Amniotic epithelial cell (primary cell): ENCODE measurements at places on chromosomes 7 and 10.

GRCh38 chr7:96182424-96183158 is 139.3 kb downstream of the SLC25A13 start:
- no peak for DNase-seq

- no peak for DNase-seq
Measured at GRCh38 chr7:30617359-30617758, 22.7 kb downstream of the GARS1 start.

DNA sequence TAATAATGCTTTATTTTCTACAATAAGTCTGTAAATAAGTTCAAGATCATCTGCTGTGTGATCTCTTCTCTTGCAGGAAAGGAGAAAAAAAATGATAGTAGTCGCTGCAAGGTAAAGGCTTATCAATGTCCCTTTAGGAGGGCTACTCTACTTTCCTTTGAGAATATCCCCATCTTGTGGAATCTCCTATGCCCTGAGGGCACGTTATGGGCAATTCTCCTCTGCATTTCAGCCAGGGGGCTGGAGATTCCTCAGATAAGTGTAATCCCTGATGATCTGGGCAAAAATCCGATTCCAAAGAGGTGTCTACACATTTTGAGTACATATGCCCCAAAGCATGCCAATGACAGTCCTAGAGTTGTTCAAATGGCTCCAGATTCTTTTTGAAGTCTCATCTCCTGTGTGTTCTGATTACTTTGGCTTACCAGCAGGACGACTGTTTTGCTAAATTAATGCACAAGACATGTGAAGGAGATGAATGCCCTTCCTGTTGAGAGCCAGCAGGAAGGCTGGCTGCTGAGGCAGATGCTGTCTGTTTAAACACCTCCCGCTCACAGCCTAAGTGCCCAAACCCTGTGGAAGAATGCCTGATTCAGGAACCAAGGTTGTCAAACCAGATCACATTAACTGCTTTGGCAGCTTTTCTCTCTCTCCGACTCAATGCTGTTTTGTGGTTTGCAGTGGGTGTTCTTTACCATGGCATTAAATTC is 171.2 kb upstream of the COL1A2 start:
- DNase-seq: peak; percentile 63

GRCh38 chr7:23514755-23515154 is 17.0 kb downstream of the TRA2A start:
- no peak for DNase-seq

GRCh38 chr7:137371616-137372015 is 28.1 kb upstream of the PTN start:
- no peak for DNase-seq

DNA sequence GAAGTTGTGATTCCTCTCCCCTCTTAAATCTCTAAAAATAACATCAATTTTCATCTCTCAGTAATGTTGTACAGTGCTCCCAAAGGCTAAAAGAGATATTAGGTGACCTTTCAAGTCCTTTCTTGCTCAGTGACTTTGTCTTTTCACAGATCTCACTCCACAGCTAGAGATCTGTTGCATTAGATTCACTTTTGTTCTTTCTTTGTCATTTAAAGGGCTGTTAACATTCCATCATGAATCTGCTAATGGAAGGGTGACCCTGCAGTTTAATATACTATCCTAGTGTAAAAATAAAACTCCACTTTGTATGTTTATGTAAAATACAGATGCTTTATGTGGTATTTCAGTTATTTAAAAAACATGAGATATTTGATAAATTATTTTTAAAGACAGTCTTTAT is 30.5 kb downstream of the GNAI1 start:
- no peak for DNase-seq

- DNase-seq: peak; percentile 90
Measured at GRCh38 chr7:41097501-41097900, 605.4 kb downstream of the INHBA start.

DNA sequence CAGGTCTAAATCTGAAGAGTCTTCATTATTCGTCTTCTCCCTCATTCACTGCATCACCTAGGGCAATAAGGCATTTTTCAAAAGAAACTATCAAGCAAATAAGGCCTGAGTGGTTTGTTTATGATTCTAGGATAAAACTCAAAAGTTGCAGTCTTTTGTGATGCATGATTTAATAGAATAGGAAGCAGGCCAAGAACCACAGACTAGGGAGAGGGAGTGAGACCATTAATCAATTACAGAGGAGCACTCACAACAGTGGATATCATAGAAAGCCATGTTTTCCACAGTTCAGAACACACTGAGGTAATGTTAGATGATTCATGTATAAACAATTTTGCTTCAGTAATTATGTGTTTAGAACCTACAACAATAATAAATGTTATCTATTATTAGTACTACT is 87.8 kb upstream of the LRRTM3 start:
- peak; percentile 96 for DNase-seq

DNA sequence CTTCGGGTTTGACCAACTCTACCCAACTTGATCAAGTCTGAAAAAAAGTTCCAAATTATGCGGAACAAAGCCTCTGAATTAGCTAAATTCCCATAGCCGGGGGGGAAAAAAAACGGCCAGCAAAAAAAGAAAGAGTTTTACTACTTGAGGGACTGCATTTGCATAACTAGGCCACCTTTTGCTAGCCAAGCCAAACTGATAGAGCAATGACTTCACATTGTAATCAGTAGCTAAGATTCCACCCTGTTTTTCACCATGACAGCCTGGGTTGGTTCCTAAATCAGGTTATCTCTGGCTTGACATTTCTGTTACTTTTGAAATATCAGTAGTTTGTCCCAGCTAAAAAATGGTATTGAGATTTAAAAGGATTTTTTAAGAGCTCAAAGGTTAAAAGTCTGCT is 31.4 kb upstream of the CREB3L2 start:
- DNase-seq: peak; percentile 2

GRCh38 chr10:8049045-8049864 is 5.2 kb upstream of the GATA3 start:
- no peak for DNase-seq

GRCh38 chr10:71770255-71770654 is 3.1 kb downstream of the VSIR start:
- DNase-seq: peak; percentile 85

DNA sequence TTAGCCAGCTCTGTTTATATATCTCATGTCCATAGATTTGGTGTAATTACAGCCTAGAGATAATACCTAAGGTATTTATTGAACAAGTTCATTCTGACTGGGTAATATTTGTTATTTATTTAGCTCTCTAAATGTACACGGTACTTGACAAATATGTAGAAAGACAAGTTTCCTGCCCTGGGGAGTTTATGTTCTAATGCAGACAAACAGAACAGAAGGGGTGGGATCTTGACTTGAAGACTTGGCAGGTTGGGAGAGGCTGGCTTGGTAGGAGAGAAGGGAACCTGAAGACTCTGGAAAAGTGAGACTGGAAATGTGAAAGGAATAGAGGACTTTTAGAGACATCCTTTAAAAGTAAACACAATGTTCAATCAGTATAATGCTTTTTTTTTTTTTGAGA is 97.7 kb upstream of the CDK6 start:
- DNase-seq: no peak

GRCh38 chr7:141157138-141157765 is 83.4 kb downstream of the TMEM178B start:
- DNase-seq: no peak

GRCh38 chr10:122421054-122421625 is 33.3 kb upstream of the ARMS2 start:
- no peak for DNase-seq

DNA sequence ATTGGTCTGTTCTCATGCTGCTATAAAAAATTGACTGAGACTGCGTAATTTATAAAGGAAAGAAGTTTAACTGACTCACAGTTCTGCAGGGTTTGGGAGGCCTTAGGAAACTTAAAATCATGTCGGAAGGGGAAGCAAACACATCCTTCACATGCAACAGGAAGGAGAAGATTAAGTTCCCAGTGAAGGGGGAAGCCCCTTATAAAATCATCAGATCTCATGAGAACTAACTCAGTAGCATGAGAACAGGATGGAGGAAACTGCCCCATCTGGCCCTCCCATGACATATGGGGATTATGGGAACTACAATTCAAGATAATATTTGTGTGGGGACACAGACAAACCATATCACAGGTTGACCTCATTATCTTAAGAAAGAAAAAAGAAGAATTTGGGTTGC is 134.5 kb downstream of the PPP1R3A start:
- DNase-seq: no peak

DNA sequence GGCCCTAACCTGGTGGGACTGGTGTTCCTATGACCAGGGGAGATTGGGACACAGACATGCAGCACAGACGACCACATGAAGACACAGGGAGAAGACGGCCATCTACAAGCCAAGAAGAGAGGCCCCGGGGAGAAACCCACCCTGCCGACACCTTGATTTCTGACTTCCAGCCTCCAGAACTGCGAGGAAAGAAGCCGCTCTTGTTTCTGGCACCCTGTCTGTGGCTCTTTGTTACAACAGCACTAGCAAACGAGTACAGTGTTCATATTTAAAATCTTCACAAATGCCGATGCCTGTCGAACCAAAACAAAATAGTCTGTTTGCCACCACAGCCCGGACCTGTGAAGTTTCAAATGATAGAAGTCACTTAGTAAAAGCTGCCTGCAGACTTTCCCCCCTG is 132.3 kb downstream of the ACTR3B start:
- DNase-seq: no peak

DNA sequence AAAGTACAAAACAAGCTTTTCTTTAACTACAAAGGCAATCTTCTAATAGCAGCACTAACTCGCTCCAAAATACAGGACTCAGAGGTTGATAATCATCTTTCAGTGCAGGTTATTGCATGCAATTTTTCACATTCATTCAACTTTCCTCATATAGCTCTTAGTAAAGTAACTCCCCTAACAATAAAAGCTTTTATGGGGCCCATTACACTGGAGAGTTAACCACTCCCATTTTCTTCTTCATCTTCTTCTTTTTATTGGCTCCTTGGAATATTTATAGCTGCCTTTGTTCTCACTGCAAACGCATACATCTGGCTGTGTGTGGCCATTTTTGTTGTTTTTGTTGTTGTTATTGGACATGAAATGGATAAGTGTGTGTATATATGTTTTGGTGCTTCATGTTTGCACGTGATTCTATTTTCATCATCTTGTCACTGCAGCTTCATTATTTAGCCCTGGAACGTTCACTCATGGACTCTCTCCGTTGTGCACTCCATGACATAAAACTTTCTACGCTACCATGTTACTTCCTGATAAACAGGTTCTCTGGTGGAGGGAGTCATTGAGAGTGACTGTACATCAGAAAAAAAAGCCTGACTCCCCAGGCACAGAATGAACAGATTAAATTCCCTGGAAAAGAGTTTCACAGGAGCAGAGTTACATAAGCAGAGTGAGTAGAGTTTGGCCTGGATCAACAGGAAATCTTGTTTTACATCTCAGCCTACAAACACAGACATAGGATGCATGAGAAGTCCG is 236.4 kb upstream of the SP4 start:
- no peak for DNase-seq

GRCh38 chr7:5231116-5231515 is 41.1 kb downstream of the WIPI2 start:
- DNase-seq: no peak

- DNase-seq: no peak
Measured at GRCh38 chr10:53534428-53534827, 761.8 kb upstream of the MBL2 start.

- peak; percentile 20 for DNase-seq
Measured at GRCh38 chr10:29479081-29479925, 155.5 kb downstream of the SVIL start.

DNA sequence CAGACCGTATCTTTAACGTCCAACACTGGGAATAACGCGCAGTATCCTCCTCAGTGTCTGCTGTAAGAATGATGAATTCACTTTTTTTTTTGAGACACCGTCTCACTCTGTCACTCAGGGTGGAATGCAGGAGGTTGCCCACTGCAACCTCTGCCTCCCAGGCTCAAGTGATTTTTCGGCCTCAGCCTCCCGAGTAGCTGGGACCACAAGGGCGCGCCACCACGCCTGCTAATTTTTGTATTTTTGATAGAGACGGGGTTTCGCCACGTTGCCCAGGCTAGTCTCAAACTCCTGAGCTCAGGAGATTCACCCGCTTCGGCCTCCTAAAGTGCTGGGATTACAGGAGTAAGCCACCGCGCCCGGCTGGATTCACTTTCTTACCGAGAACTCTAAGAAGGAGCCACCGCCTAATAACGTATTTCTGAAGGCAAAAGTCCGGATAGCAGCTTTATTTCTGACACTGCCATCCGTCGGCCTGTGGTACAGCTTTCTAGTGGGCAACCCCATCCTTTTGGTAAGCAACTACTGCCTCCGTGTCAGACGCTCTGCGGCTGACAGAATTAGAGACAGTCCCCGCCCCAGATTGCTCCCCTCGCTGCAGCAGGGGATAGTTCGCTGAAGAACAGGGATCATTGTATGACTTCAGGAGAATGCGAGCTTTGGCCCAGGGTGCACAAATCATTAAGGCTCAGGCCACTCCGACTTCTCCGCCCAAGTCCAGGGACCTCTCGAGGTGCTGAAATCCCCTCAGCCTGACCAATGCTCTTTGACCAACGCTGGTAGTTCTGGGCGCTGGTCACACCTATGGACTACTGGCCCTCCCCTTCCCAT is 662 bp downstream of the POLR3A start:
- DNase-seq: peak; percentile 60

- no peak for DNase-seq
Measured at GRCh38 chr10:77630507-77630848, 7.1 kb downstream of the KCNMA1 start.

GRCh38 chr10:7857262-7857661 is 39.0 kb downstream of the TAF3 start:
- no peak for DNase-seq

DNA sequence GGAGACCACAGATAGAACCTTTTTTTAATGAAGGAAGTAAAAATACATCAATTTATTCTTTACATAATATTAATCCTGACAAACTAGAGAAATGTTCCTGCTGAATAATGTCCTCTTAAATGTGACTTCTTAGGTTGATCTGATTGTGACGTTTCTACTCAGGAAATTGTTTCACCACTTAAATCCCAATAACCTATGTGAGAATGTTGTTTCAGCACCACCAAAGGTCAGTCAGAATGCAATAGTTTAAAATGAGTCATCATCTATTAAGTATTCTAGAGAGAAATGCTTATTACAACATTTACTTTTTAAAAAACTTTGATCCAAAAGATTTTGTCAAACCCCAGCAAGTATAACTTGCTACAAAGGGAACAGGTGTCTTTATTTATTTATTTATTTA is 155.4 kb upstream of the CACNA2D1 start:
- peak; percentile 31 for DNase-seq

- no peak for DNase-seq
Measured at GRCh38 chr7:104804696-104805095, 209.3 kb upstream of the KMT2E start.
